Suppressor macrophage (primary cell): ENCODE measurements at places on chromosomes 11 and 22.
A peak's percentile ranks its signal among the peaks of the same experiment; 100 is the strongest.

DNA sequence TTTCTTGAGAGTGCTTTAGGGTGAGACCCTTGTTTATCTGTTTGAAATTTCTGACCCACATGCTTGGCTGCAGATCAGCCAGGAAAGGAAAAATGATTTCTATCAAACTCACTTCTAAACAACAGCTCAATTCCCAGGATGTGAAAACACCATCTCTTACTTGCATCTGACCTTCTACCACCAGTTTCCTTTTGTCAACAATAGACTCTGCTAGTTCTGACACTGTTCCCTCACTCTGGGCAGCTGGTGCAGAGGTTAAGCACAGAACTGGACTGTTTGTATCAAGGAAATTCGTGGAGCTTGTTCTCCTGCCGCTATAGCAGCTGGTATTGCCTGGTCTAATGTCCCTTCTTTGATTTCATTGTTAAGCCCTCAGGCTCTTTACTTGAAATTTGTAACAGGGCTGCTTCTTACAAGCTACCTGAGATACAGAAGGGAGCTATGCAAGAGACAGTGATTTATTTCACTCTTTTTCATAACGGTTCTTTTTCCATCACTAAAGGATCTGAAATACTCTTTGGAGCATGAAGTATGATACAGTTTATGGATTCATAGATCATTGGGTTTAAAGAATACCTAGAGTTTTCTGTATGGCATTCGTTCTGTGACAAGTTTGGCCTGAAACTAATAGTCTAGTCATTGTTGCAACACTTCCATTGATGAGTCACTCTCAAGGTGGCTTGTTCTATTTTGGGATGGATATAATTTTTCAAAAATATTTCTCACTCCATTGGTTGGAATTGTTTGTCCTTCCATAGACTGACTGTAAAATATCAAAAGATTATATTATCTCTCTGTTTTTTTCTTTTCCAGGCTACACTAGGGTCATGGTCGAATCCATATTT is 178.2 kb upstream of the ZC3H12C start:
- no peak for DNase-seq

- DNase-seq = no peak
These were observed 53.5 kb downstream of the ISX start for GRCh38 chr22:35119494-35119893.

GRCh38 chr22:22838148-22838786 is 49.3 kb upstream of the IGLL5 start:
- DNase-seq = peak; percentile 66

DNA sequence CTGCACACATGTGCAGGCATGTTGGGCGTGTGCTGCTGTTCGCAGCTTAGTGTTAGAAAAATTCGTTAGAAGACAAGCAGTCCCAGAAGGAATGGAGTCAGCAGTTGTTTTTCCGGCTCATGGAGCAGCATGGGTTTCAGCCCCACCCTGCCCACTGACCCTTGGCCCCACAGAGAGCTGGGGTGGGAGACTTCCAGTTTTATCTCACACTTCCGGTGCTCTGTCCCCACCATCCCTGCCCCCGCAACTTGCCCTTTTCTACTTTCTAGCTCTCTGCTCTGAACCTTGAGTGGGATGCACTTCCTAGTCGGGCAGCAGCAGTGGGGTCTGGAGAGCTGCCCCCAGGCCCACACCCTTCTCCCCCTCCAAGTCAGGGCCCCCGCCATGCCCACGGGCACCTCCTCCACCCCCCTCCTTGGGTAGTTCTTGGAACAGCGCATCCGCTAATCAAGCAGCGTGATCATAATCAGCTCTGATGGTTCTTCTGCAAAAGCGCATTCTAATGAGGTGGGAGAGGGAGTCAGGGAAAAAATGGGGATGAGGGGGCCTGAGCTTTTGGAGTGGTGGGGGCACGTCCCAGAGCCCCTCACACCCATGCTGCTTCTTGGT is 184.4 kb downstream of the CEP164 start:
- no peak for DNase-seq

DNA sequence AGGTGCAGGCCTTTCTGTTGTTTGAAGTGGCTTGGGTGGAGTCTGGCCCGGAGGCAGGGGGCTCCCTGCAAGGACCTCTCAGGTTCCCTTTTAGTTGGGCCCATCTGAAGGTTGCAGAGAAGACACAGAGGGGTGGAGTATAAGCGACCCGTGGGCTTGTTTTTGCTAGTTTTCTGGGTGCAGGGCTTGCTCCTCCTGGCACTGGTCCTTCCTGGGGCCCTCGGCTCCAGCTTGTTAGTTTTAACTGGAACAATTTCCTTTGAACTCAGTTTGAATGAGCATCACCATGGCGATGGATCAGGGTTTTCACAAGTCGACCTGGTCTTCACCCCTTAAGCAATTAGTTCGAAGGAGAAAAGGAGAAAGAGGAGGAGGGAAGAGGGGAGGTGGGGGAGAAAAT is 28.5 kb upstream of the OAF start:
- DNase-seq = no peak

GRCh38 chr11:46892838-46893237 is 25.5 kb downstream of the LRP4 start:
- no peak for DNase-seq

- no peak for DNase-seq
These were observed 97.4 kb downstream of the CHST1 start for GRCh38 chr11:45568049-45568448.

- peak; percentile 94 for DNase-seq
These were observed 1.4 kb upstream of the CELSR1 start for GRCh38 chr22:46538814-46539160.

DNA sequence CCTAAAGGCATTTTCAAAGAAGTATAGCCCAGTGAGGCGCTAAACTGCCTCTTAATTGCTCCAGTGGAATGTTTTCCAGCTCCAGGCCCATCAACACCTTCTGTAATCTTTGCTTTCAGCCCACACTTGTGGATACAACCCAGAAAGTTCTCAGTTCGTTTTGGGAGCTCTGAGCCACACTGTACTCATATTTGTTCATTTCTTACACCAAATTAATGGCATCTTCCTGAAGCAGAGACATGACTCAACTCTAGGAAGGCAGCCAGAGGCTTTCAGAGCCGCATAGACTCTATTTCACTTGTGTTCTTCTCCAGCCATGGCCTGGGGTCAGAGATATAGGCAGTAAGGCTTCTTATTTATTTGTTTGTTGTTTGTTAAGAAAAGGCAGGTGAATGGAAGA is 175.5 kb upstream of the NCAM1 start:
- DNase-seq = no peak

- DNase-seq = no peak
These were observed 115.4 kb downstream of the OSBP2 start for GRCh38 chr22:30810105-30810504.

DNA sequence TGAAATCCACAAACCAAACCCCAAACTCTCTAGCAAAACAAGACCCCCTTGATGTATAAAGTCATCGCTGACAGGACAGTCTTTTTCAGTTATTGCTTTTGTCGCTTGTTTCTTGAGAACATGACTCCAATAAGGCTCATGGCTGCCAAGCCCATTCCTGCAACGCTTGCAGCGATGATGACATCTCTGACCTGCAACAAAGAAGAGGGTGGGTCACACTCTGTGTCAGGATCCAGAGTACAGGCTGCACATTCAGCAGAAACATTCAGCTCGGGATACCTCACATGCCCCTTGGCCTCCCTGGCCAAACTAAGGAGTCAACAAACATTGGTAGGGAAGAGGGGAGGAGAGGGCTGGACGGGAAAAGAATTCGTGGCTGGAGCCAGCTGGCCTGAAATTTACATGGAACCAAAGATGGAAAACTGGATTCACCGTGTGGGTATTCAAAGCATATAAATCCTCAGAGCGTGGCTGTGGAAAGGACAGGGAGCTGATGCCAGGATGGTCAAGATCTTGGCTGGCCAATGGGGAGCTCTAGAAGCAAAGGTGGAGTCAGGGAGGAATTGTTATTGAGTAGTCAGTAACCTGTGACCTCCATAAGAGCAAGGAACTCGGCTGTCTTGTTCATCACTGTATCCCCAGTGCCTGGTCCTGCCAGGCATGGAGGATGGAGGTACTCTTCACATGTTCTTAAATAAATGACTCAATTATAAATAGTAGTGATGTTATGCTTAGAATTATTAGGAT is 11.8 kb upstream of the PLAAT2 start:
- no peak for DNase-seq

DNA sequence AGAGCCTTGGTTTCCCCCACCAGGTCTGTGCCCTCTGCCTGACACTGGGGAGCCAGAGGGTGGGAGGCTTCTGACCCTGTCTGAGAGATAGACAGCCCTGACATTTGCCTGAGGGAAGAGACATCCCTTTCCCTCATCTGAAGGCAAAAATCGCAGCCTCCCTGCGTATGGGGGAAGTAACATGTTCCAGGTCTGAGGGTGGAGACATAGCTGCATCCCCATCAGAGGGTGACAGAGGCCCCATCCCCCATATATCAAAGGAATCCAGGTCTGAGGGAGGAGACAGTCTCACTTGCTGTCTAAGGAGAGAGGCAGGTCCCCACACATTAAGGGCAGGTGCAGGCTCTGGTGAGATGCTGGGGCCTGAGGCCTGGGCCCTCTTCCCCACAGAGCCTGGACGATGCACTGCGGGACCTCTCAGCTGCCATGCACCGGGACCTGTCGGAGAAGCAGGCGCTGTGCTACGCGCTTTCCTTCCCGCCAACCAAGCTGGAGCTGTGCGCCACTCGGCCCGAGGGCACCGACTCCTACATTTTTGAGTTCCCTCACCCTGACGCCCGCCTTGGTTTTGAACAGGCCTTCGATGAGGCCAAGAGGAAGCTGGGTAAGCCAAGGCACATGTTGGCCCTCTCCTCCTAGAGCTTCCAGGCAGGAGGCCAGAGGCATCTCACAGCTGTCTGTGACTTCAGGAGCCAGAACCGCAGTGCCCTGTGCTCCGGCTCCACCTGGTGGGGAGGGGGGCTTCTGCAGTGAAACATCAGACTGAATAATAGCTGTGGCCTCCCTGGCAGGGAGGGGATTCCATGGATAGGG is 16.1 kb upstream of the RELT start:
- DNase-seq = no peak

DNA sequence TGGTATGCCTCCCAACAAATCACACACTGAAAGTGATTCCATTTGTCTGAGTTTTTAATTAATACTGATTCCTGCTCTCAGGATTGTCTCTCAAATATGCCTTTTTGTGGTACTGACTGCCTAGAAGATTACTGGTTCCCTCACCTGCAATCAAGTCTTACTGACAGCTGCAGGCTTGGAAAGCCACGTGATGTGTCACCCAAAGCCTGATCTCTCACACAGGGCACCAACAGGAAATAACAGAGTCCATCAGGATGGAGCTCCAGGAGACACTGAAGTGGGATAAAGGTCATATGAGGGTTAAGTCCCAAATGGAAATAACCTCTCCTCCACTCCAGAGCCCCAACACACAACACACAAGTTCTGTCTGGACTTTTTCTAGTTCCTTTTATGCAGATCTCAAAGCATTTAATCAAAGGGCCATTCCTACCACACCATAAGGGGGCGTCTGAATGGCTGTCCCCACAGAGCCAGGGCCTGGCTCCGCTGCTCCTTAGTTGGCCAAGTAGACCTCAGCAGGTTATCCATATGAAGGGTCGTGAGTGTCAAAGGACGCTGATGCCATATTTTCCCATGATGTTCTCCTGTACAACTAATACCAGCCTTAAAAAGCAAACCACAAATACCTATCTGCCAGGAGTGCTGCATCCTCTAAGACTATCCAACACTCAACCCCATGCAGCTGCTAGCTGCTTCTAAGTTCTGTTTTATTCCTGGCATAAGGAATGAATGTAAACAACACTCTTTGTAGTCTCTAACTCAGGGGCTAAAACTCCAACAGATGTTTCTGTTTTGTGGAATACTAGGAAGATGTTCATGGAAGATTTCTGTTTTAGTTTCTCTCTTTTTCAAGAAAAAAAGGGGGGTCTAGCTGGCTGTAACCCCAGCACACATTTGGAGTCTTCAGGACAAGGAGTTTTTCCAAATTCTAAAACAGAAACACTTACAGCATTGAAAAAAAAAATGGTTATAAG is 13.0 kb downstream of the SCUBE2 start:
- no peak for DNase-seq

GRCh38 chr22:22865311-22866072 is 22.1 kb upstream of the IGLL5 start:
- no peak for DNase-seq

- DNase-seq = no peak
These were observed 44.9 kb upstream of the TH start for GRCh38 chr11:2216400-2217064.

- no peak for DNase-seq
These were observed 16.8 kb downstream of the LSP1 start for GRCh38 chr11:1869427-1870325.

DNA sequence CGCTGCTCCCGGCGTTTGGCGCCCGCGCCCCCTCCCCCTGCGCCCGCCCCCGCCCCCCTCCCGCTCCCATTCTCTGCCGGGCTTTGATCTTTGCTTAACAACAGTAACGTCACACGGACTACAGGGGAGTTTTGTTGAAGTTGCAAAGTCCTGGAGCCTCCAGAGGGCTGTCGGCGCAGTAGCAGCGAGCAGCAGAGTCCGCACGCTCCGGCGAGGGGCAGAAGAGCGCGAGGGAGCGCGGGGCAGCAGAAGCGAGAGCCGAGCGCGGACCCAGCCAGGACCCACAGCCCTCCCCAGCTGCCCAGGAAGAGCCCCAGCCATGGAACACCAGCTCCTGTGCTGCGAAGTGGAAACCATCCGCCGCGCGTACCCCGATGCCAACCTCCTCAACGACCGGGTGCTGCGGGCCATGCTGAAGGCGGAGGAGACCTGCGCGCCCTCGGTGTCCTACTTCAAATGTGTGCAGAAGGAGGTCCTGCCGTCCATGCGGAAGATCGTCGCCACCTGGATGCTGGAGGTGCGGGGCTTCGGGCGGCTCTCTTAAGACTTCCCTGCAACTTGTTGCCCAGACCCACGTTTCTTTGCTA is at the start of gene CCND1:
TSS of gene CCND1 (plus strand) at position 162 of the 587 bp plus-strand sequence. CDS start at position 320, 158 bp downstream.
- peak; percentile 90 for DNase-seq

GRCh38 chr11:1293619-1294015 is 15.8 kb downstream of the TOLLIP start:
- peak; percentile 30 for DNase-seq

DNA sequence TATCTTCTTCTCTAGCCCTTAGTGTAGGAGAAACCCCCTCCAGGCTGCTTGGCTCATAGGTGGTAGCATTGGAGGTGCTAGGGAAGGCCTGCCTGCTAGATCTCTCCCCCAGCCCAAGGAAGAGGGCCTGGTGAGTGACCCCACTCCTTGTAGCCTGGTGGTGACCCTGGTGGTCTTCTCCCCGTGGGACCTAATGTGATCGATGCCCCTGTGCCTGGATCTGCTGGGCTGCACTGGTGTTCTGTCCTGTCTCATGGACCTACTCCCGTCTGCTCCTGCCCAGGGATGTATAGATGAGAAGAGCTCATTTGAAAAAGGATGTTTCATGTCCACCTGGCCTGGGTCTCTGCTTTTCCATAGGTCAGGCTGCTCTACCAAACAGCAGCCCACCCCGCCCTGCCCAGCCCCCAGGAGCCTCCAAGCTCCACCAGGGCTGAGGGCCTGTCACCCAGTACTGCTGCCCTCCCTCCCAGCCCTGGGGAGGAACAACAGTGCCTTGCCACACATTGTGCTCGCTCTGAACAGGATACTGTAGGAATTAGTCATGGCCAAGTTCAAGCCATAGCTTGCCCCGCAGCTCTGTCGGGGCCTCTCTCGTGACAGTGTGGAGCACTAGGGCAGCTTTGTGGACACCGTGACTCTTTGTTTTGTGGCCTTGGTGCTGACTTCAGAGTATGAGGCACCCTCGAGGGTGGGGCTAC is 19.7 kb downstream of the SLC37A2 start:
- DNase-seq = peak; percentile 63

- peak; percentile 85 for DNase-seq
These were observed at the start of gene APOBEC3C for GRCh38 chr22:39013942-39014722. TSS of gene APOBEC3C (plus strand) at chr22:39014257. CDS start at chr22:39014363, 106 bp downstream.

GRCh38 chr11:95904009-95904650 is 19.8 kb downstream of the MTMR2 start:
- DNase-seq = no peak
